Left renal cortex interstitium (tissue), 4 donors: ENCODE measurements at places on chromosomes 1 and 21. TPM values are rescaled to one million over a fixed set of nuclear protein-coding genes. Genes with fewer than 3 reads are reported as not detected.

LAMC2 gene
- 4.9 TPM for polyA plus RNA-seq

GRCh38 chr1:6805004-6805416 is 19.8 kb downstream of the CAMTA1 start:
- DNase-seq: no peak

RGS13 gene
- polyA plus RNA-seq: not detected

CFAP74 gene
- polyA plus RNA-seq: 0.68 TPM

DNA sequence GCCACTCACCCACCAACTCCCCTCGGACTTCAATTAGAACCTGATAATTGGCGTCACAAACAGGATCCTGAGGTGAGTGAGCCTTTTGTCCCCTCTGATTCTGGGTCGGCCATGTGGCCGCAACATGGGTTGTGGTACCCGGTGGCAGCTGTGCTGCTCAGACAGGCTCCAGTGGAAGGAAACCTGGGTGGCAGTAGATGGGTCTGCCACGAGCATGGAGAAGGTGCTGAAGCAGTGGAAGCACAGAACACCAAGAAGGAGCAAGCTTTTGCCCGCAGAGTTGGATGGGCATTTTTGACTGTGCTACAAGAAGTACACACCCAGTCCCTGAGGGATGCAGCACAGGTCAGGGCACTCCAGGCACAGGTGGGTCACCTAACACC is 16.5 kb upstream of the UBE2U start:
- no peak for DNase-seq

DNA sequence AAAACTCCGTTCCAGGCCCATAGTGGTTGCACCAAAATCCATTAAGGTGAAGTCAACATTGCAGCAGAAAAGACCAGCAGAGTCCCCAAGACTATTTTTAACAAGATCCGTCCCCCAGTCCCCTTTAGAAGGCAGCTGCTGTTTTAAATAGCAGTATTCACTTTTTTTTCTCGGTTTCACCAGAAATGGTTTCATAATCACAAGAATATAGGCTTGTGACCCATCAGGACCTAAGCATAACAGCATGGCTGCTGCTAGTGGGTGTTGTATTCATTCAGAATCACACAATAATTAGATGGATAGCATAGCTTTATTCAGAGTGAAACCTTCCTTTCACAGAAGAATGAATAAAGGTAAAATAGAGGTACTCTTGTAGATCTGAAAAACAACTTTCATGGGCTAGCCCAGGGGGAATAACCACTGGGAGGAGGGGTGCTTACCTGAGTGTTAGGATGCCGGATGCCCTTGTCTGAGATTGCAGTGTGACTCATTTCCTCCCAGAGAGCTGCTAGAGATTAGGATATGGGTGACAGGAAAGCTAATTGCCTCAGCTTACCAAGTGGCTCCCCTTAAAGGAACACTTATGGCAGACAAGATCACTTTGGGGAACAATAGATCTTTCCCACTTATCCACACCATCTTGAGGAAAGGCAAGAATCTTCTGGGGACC is 35.0 kb downstream of the ACKR1 start:
- no peak for DNase-seq

GRCh38 chr1:63920154-63921117 is 146.6 kb downstream of the ROR1 start:
- no peak for DNase-seq

DNA sequence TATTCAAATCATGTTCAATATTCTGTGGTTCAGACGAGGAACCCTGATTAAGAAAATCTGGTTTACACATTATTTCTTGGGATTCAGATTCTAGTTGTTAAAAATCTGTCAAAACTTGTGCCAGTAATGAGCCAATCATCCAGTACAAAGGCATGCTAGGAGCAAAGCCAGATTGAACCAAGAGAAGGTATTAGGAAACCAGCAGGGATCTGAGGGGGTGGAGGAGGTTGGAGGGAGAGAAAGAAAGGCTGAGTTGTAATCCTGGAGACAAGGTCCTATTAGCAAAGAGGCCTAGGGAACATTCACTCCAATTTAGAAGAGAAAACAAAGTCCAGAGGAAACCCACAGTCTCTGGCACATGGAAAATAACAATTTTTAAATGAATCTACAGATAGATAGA is 352.9 kb downstream of the LTN1 start:
- DNase-seq: no peak

DNA sequence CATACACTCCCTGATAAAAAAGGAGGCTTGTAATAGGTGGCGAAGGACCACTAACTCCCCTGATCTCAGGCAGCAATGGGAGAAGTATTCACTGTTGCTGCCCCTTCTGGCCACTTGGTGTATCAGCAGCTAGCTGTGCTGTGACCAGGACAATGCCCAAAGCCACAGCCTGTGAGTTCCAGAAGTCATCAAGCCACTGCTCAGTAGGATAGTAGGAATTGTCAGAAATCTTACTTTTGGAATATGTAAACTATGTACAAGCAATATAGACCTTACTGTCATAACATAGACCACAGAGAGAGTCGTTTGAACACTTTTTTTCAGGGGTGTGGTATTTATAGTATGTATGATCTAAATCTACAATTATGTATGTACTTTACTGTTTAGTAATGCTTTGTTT is 248.3 kb upstream of the CAMK1G start:
- no peak for DNase-seq

DNA sequence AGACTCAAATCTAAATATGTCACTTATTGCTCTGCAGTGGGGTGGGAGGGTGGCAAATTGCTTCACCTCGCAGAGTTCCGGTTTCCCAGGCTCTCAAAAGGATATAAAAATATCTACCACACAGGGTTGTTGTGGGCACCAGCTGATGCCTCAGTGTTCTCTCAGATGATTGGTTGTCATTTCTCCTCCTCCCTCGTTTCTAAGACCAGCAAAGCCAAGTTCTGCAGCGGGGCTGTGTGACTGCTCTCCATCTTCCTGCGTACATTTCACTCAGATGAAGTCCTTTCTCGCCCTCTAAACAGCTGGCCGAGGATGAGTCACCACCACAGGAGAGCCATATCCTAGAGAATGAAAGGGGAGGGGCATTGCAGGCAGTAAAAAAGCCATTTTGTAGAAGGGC is 35.0 kb upstream of the VWA5B1 start:
- no peak for DNase-seq

MOV10 gene
- 63.9 TPM for polyA plus RNA-seq

GRCh38 chr1:154791292-154792166 is 78.6 kb downstream of the KCNN3 start:
- DNase-seq: no peak

- DNase-seq: no peak
Observed at GRCh38 chr1:202210969-202211368, 17.4 kb downstream of the LGR6 start.

DNA sequence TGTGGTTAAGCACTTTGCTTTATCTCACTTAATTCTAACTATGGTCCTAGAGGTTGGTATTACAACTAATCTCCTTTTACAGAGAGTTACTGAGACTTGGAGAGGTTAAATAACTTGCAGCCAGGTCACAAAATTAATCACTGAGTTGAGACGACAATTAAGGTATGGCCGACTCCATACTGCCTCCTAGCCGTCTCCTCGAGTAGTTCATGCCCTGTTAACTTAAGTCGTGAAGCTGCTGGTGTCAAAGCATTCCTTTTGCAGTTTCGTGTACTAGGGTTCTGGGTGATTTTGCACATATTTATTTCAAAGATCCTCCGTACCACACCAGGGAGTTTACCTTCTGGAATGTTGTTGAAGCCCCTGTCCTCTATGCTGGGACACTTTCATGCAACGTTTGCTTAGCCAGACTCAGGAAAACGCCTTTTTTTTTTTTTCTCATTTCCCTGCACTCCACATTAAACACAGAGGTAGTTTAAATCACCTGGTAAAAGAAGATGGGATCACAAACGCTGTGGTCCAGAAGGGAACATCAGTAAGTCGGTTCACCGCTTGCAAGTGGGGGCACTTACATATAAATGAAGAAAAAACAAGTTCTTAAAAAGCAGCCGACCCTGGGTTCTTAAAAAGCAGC is 570 bp upstream of the NEK7 start:
- DNase-seq: peak; percentile 68

DNA sequence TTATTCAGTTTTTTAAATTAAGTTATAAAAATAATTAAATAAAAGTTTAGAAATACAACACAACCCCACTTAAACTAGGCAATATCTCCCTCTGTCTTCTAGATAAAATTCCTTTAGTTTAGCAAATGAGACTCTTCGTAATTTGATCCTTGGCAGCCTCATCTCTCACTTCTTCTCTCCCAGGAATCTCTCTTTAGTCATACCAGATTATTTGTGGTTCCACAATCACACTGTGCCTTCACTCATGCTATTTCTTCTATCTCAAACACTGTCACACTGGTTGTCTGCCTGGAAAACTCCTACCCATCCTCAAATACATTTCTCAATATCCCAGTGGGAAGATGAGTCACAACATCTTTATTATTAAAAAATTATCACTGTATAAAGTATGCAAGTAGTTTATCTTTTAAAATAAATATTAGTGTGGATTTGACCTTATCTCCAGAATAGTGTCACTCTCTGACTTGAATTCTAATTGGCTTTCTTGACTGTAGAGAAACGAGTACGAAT is 195.5 kb downstream of the KCNH1 start:
- DNase-seq: no peak

- DNase-seq: no peak
Observed at GRCh38 chr1:46708121-46708520, 10.8 kb downstream of the EFCAB14 start.

GRCh38 chr1:56979986-56980755 is 14.4 kb upstream of the C8B start:
- no peak for DNase-seq

DNA sequence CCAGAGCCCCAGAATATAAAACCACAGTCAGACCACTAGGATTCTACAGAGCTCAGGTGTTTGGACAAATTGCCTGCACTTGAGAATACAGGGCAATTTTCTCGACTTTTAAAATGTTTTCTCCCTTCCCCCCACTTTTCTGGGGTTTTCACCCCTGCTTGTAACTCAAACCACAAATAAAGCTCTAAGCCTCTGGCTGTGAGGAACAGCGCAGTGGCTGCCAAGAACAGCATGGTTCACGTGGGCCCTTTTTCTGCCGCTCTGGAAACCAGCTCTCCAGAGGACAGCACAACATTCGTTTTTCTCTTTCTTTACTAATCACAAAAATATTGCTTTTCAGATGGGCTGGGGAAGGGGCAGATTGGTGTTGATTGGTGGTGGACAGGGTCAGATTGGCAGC is 102.2 kb upstream of the JUN start:
- DNase-seq: no peak

DNA sequence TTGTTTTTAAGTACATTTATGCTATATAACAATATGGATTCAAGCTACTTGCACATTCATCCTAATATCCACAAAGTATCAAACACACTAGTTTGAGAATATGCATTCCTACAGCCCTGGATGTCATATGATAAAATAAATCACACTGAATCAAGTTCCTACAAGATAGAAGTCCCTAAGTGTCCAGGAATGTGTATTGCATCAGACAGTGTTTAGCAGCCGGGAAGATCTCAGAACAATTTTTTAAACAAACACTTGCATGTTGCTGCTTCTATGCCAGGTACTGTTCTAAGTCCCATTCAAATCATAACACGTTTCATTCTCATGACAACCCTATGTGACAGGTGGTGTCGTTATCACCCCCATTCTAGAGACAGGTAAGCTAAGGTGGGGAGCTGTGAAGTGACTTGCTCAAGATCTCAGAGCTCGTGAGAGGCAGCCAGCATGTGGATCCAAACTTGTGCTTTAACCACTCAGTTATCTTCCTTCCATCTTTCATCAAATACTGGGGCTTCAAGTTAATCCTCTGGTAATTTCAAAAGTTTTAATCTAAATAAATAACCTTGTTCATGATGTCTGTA is 68.3 kb upstream of the KIF26B start:
- DNase-seq: no peak

DNA sequence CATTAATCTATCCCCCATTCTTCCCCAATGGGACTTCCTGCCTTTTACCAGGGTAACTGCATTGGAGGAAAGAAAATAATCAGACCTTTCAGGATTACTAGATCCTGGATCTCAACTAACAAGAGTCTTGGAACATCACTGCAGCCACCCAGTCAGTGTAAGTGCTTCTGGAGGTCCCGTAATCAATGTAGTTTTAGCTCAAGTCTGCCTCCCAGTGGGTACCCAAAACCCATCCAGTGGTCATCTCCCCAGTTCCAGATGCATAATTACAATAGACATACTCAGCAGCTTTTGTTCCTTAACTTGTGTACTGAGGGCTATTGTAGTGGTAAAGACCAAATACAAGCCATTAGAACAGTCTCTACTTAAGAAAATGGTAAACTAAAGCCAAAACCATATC is 319.1 kb downstream of the GPATCH2 start:
- no peak for DNase-seq

KIAA0040 gene
- 17.8 TPM for polyA plus RNA-seq
